DND-41 (cell line): ENCODE measurements at places on chromosomes 12 and 14.

DNA sequence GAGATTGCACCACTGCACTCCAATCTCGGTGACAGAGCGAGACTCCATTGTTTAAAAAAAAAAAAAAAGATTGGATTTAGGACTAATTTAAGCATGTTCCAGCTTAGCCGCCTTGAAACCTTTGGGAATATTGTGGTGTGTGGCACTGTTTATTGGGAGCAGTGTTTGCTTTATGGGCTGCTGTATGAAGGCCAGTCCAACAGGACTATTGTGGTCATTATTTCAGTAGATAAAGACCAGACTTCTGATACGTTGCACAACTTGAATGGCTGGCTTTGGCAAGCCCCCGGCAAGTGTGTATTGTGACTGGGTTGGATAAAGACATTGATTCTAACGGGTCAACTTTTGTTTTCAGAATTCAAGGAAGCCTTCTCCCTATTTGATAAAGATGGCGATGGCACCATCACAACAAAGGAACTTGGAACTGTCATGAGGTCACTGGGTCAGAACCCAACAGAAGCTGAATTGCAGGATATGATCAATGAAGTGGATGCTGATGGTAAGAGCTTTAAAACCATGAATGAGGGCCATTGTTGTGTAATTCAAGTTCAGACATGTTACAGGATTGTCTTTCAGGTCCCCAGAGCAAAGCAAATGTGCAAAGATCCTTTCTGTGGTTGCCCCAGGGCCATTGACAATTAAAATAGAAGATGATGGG, 4.2 kb downstream of the CALM1 start:
- H3K27ac ChIP-seq, result no peak overlapping the region
- H3K27me3 ChIP-seq, result peaks cover 3% of the 10 kb centered on the region
- H3K4me3 ChIP-seq, result no peak overlapping the region
- peaks cover 25% of the 10 kb centered on the region for H3K4me1 ChIP-seq
- DNase-seq, result no peak

DNA sequence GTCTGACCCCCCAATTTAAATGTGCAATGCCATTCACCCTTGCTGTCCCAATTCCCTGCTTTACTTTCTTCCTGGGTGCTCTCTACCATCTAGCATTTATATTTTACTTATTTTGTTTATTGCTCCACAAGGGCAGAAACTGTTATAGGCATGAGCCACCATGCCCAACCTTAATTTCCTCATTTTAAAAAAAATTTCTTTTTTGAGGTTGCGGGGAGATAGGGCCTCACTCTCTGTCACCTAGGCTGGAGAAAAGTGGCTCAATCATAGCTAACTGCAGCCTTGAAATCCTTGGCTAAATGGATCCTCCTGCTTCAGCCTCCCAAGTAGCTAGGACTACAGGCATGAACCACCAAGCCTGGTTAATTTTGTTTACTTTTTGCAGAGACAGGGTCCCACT, 13.0 kb downstream of the HPD start:
- no peaks in the 10 kb centered on the region for H3K36me3 ChIP-seq
- no peaks in the 10 kb centered on the region for H3K4me1 ChIP-seq
- H3K27ac ChIP-seq, result no peak overlapping the region

- H3K27me3 ChIP-seq, result no peaks in the 10 kb centered on the region
- DNase-seq, result no peak
- no peak overlapping the region for H3K4me3 ChIP-seq
- peaks cover 36% of the 10 kb centered on the region for H3K36me3 ChIP-seq
Measured at GRCh38 chr14:49898485-49898884, 5.6 kb downstream of the ARF6 start.

DNA sequence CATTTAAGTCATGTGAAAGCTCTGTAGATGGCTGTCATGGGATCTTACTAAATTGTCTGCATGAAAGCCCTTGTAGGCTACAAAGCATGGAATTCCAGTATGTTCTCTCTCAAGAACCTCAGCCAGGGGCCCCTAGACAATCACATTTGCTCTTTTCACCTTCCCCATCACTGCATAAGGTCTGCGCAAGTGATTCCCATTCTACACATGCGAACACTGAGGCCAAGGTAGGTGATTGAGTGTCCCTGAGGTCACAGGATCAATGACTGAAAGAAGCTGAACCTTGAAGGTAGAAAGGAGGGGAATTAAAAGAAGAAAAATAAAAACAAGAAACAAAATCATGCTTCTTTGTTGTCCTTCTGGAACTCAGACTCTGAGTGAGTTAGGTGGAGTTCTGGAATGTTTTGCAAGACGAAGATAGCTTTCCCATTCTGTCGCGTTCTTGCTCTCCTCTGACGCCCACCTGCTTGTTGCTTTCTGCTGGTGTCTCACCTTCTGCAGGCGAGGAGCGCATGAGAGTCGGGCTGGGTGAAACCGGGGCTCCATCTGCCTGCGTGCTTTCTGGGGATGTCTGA, 79.9 kb downstream of the SPRING1 start:
- H3K4me1 ChIP-seq, result no peaks in the 10 kb centered on the region
- H3K27me3 ChIP-seq, result no peaks in the 10 kb centered on the region
- no peak overlapping the region for H3K27ac ChIP-seq

- no peaks in the 10 kb centered on the region for H3K36me3 ChIP-seq
- no peak overlapping the region for H3K27ac ChIP-seq
- peaks cover 28% of the 10 kb centered on the region for H3K4me1 ChIP-seq
Measured at GRCh38 chr14:91065266-91065665, 4.8 kb upstream of the RPS6KA5 start.

- no peak overlapping the region for H3K4me3 ChIP-seq
- H3K36me3 ChIP-seq, result no peaks in the 10 kb centered on the region
- H3K27ac ChIP-seq, result no peak overlapping the region
- H3K27me3 ChIP-seq, result peaks cover 27% of the 10 kb centered on the region
- DNase-seq, result no peak
Measured at GRCh38 chr14:76832503-76832988, 6.3 kb downstream of the LRRC74A start.

GRCh38 chr12:121223292-121224285, 13.7 kb downstream of the P2RX4 start:
- peak; percentile 24 for DNase-seq
- H3K27me3 ChIP-seq, result no peaks in the 10 kb centered on the region
- peaks cover 13% of the 10 kb centered on the region for H3K36me3 ChIP-seq
